ENCODE measurements at places on chromosomes 2 and 18. TPM values are rescaled to one million over a fixed set of nuclear protein-coding genes. Genes with fewer than 3 reads are reported as not detected.
A peak's percentile ranks its signal among the peaks of the same experiment; 100 is the strongest.

GRCh38 chr2:149819356-149819957 is 231.9 kb upstream of the MMADHC start:
- H3K27ac ChIP-seq = no peak overlapping the region
- H3K27me3 ChIP-seq = no peaks in the 10 kb centered on the region
- no peak overlapping the region for H3K4me3 ChIP-seq
- H3K36me3 ChIP-seq = no peaks in the 10 kb centered on the region

DNA sequence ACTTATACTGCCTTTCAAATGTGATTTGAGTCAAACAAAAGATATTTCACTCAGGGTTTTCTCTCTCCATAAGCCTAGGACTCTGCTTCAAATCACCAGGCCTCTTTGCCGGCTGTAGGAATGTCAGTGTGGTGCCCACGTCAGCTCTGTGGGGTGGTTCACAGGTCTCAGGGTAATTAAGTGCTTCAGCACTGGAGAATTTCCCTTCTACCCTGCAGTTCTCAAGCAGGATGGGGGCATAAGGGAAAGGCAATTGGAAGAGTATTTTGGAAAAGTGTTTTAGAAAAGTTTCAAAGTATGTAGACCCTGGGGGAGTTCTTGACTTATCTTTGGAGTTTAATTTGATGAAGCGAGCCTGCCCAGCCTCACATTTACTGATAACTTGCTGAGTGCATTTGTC is 9.6 kb downstream of the CNGA3 start:
- no peaks in the 10 kb centered on the region for H3K4me1 ChIP-seq
- no peaks in the 10 kb centered on the region for H3K36me3 ChIP-seq
- DNase-seq = no peak
- H3K27ac ChIP-seq = no peak overlapping the region
- no peak overlapping the region for H3K4me3 ChIP-seq
- peaks cover 27% of the 10 kb centered on the region for H3K27me3 ChIP-seq

- no peaks in the 10 kb centered on the region for H3K27me3 ChIP-seq
- peak; percentile 73 for DNase-seq
- no peak overlapping the region for H3K27ac ChIP-seq
- peaks cover 4% of the 10 kb centered on the region for H3K36me3 ChIP-seq
- H3K4me3 ChIP-seq = no peak overlapping the region
These were observed 14.6 kb upstream of the NFATC1 start for GRCh38 chr18:79380816-79381806.

DNA sequence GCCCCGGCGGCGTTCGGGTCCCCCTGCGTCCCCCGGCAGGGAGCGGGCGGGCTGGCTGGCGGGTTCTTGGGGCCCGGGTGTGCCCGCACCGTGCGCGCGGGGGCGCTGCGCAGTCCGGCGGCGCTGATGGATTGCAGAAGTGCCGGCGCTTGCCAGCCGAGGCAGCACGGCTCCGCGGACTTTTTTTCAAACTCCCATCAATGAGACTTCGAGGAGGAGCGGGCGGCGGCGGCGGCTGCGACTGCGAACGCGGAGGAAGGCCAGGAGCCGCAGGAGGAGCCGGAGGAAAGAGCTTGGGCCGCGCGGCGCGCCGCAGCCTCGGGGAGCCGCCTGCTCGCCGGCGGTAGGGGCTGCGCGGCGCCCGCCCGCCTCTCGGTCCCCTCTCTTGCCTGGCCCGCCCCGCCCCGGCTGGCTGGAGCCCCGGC is at the start of gene GLI2:
Gene GLI2 (plus strand): TSS at position 123 of the 425 bp plus-strand sequence. CDS start 61,453 bp downstream, outside the sequence.
- peaks cover 63% of the 10 kb centered on the region for H3K27me3 ChIP-seq
- no peaks in the 10 kb centered on the region for H3K36me3 ChIP-seq
- DNase-seq = peak; percentile 41
- H3K4me3 ChIP-seq = peak within 1 kb of the TSS; percentile 57
- H3K27ac ChIP-seq = no peak within 1 kb of the TSS

DNA sequence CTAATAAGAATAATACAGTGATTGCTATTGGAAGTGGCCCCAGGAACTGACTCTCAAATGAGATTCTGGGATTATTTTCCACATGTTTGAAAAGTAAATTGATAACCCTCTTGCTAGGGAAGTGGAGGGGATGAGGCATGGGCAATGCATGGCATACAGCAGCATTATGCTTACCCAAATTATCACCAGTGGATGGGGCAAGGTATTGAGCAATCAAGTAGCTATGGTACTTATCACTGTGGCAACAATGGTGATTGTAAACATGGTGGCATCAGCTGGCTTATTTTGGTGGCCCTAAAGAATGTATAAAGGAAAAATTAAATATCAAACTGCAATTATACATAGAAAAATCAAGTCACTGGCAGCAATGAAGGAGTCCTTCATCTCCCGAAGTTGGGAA is 155.1 kb downstream of the FIGN start:
- H3K27ac ChIP-seq = no peak overlapping the region
- H3K36me3 ChIP-seq = no peaks in the 10 kb centered on the region
- H3K4me3 ChIP-seq = no peak overlapping the region
- no peaks in the 10 kb centered on the region for H3K4me1 ChIP-seq
- DNase-seq = no peak

GRCh38 chr2:24330161-24330560 is 30.2 kb downstream of the ITSN2 start:
- no peak overlapping the region for H3K4me3 ChIP-seq
- DNase-seq = no peak
- no peak overlapping the region for H3K27ac ChIP-seq
- peaks cover 9% of the 10 kb centered on the region for H3K36me3 ChIP-seq

- no peaks in the 10 kb centered on the region for H3K27me3 ChIP-seq
- no peak overlapping the region for H3K27ac ChIP-seq
- H3K4me3 ChIP-seq = no peak overlapping the region
- DNase-seq = peak; percentile 11
These were observed 121.9 kb downstream of the SMAD7 start for GRCh38 chr18:48828691-48829442.

GRCh38 chr2:200383380-200384110 is 77.1 kb downstream of the SPATS2L start:
- H3K4me1 ChIP-seq = peaks cover 55% of the 10 kb centered on the region
- H3K36me3 ChIP-seq = peaks cover 31% of the 10 kb centered on the region
- H3K27ac ChIP-seq = peak overlapping the region; percentile 84
- H3K27me3 ChIP-seq = no peaks in the 10 kb centered on the region
- H3K4me3 ChIP-seq = peak overlapping the region; percentile 66
- DNase-seq = no peak

Gene B3GNT2
- 29.1 TPM for total RNA-seq

Gene MGAT5
- total RNA-seq = 44.5 TPM

Gene ZSWIM2
- total RNA-seq = not detected

Data from activated CD4-positive, alpha-beta memory T cell treated with anti-CD3 and anti-CD28 coated beads, Interleukin-2, amount 10 ng/mL, durations not matched to agents 7 days and 5 days (primary cell).